ENCODE measurements at places on chromosomes 6 and 20.
A peak's percentile ranks its signal among the peaks of the same experiment; 100 is the strongest.

DNA sequence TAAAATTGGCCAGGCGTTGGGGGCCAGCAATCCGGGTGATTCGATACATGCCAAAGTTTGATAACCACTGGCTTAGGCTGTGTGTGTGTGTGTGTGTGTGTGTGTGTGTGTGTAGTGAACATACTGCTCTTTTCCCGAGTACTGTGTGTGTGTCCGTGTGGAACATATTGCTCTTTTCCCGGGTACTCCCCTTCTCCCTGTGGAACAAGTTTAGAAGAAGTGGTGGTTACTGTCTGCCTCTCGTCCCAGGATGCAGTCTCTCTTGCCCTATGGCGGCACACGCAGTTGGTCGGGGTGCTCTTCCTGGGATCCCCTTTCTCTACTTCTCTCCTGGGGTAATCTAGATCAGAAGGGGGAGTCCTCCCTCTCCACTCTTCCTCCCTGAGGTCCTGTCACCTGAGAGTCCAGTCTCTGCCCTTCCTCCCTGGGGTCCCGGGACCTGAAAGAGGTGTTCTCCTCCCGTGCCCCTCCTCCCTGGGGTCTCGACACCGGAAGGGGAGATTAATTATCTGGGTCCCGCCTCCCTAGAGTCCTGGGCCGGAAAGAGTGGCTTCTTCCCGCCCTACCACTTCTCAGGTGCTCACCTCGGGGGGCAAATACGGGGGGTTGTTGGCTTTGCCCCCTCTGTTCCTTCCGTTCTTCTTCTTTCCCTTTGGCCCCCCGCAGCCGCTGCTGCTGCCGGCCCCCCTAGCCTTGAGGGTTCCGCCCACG, 516 bp downstream of the GTPBP2 start:
- DNase-seq, result peak; percentile 48

- peak; percentile 31 for DNase-seq
These were observed 577 bp downstream of the LSM14B start for GRCh38 chr20:62122654-62123449.

DNA sequence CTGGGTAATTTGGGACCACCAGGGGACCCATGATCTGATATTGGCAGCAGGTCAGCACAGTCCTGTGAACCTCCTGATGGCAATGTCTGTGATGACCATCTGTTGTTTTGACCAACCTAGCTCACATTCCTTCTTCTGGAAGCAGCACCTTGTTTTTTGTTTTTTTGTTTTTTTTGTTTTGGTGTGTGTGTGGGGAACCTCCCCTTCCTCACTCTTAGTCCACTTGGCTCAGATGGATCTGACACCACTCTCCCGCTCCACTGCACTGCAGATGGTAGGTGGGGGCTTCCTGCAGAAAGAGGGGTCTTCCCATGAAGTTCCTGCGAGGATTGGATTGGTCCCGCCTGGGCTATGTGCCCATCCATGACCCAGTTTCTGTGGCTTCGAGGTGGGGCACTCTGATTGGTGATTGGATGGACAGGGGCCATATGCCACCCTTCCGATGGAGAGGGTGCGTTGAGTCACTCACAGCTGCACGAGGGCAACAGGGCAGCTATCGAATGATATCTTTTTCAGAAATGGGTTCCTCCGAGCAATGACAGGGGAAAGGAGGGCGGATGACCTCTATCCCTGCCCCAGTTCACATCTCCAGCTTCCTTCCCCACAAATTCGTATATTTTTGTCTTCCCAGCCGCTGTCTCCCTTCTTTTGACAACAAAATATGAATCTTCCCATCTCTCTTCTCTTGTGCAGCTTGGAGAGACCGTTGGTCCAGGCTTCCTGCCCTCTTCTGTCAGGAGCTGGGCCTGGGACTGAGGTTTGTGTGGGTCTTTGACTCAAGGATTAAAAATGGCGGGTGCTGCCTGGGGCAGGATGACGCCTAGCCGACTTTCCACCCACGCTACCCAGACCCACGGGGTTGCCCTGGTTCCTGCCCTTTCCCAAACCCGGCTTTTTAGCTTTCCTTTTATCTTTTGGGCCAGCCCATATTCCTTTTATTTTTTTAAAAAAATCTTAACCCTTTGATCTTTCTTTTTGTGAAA, 132.1 kb upstream of the KCNG1 start:
- DNase-seq, result no peak

GRCh38 chr6:121800047-121800446, 364.6 kb downstream of the GJA1 start:
- no peak for DNase-seq

Data from central memory CD4-positive, alpha-beta T cell (primary cell).